ENCODE measurements at places on chromosomes 6 and 20.

- DNase-seq: no peak
Measured at GRCh38 chr6:161584051-161584450, 310.2 kb upstream of the AGPAT4 start.

GRCh38 chr6:152272486-152272885 lies 364.7 kb downstream of the SYNE1 start:
- DNase-seq: no peak

GRCh38 chr6:93787841-93788240 lies 368.5 kb upstream of the EPHA7 start:
- DNase-seq: no peak

DNA sequence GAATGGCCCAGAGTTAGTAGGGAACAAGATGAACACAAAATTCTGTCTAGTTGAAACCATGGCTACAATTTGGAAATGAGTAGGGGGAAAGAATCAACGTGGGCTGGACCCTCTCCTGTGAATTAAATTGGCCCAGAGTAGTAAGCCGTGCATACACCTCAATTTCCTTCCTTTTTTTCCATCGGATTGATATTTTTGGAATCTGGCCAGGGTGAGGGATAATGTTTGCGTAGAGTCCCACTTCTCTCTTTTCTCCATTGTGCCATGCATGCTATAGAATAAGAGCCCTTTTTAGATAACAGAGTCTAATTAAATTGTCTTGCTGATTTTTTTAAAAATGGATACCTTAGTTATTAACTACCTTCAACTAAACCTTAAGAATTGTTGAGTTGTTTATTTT lies 35.2 kb downstream of the XRN2 start:
- DNase-seq: no peak

DNA sequence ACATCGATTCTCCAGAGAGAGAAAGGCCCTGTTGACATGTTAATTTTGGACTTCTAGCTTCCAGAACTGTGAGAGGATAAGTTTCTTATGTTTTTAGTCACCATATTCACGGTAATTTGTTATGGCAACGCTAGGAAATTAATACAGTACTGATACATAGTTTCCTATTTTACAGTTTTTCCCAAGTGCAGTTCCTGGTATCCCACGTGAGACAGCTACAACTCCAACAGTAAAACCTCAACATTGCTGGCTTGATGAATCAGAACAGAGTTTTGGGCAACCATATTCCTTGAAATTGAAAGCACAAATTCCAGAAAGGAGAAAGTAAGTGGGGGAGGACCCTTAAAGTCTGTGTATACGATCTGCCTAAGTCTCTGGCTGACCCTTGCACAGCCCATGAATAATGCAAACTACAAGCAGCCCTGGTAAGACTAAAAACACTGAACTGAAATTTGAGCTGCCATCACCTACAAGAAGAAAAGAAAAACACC lies 505.1 kb upstream of the NRSN1 start:
- DNase-seq: no peak

DNA sequence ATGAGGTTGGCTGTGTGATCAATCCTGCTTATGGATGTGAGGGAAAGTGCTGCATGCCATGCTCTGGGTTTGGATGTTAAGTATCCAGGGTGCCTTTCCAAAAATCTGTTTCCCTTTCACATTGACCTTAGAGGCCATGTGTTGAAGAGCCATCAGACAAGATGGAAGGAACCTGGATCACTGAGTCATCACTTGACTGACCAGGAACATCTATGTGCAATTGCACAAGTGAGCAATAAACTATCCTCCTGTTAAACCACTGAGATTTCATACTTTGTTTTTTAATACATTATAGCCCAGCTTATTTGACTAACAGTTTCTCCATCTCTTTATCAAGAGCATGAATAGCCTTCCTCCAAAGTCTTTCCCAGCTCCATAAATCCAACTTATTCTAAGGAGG lies 17.8 kb upstream of the TMEM14A start:
- no peak for DNase-seq

All from coronary artery (tissue), 2 donors.